ENCODE measurements at places on chromosomes 4 and X. TPM values are rescaled to one million over a fixed set of nuclear protein-coding genes. Genes with fewer than 3 reads are reported as not detected.

Gene IDH3G
- 81.7 TPM for total RNA-seq

Gene CSAG2
- total RNA-seq = not detected

Gene SHROOM2
- total RNA-seq = not detected

Gene JCHAIN
- total RNA-seq = 0.68 TPM

Gene AMOT
- total RNA-seq = 1.3 TPM

DNA sequence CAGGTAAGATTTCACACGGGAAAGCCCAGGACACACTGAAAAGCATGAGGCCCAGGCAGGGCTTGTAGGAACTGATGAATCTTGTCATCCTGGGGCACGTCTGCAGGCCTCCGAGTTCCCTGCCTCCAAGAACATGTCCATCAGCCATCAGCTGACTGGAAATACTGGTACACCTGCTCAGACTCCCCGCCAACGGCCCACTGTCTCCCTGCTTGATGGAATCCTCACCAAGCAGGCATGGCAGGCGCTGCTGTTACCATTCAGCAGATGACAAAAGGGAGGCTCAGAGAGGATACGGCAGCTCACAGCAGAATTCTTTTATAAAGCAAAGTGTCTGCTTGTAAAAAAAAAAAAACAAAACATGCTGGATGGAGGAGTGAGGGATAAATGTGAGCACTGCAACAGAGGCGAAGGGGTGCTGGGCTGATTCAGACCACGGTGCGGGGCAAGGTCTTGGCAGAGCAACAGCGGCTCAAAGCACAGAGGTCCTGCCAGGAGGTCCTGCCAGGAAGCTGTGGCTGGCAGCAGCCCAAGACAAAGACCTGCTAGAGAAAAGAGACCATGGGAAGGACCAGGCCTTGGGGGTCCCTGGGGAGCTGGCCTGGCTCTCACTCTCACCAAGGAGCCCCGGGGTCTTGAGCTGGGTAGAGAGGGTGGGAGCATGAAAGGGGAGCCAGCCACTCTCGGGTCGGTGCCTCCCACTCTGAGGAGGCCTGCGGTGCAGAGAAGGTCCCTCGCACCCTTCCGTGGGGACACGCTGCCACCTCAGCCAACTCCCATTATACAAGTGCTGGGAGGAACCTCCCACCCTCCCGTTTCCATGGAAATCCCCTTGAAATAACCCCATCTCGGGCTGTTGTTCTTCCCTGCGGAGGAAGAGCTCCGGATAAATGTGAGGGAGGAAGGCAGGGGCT, 25.6 kb downstream of the PPP2R2C start:
- DNase-seq = no peak

GRCh38 chrX:106949366-106949765, 29.2 kb downstream of the CLDN2 start:
- no peak for DNase-seq

DNA sequence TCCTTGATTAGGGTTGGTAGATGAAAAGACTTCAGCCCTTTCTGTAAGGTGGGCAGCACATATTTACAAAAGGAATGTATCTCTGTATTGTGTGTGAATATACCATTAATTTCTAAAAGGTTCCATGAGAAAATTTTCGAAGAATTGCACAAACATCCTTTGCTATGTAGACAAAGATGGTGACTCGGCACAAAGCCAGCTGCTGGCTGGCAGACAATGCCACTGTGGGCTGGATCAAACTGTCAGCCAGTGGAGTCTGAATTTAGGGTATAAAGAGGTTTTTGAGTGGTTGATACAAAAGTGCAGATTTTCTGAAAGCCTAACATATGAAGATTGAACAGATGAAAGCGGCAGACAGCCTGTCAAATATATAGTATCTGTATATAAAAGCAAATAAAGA, 5.6 kb upstream of the TXK start:
- no peak for DNase-seq

Measured in activated naive CD4-positive, alpha-beta T cell treated with anti-CD3 and anti-CD28 coated beads, Interleukin-2, amount 50 U/mL, for 72 hours (primary cell).